ENCODE measurements at places on chromosomes 16 and 17.

DNA sequence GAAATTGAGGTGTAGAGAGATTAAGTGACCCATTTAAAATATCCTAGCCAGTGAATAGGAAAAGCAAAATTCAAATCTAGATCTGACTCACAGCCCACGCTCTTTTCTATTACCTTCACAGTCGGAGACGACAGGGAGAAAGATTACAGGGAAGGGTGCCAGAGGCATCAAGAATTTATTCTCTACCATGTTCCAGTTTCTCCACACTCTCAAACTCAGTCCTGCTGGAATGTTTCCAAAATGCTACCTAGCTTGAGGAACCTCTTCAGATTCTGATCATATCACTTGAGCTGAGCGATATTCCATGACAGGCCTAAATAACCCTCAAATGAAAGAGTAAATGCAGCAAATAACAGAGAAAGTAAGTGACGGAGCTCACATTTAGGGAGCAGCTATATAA is 5.4 kb upstream of the PSMD7 start:
- DNase-seq, result no peak

DNA sequence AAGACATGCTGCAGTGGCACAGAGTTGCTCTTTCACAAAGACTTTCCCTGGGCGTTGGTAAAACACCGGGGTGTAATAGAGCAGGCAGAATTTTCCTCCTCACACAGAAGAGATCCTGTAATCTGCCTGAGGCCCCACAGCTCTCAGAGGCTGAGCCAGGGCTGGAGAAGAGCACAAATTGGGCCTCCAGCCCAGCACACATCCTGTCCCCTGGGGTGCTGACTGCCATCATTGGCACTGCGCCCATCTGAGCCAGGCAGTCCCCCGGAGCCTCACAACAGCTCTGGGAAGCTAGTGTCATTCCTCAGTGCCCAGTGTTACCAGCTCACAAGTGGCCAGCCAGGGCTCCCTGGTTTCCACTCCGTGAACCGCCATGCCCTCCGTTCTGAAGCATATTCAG is 119.4 kb downstream of the SOCS1 start:
- DNase-seq, result no peak

DNA sequence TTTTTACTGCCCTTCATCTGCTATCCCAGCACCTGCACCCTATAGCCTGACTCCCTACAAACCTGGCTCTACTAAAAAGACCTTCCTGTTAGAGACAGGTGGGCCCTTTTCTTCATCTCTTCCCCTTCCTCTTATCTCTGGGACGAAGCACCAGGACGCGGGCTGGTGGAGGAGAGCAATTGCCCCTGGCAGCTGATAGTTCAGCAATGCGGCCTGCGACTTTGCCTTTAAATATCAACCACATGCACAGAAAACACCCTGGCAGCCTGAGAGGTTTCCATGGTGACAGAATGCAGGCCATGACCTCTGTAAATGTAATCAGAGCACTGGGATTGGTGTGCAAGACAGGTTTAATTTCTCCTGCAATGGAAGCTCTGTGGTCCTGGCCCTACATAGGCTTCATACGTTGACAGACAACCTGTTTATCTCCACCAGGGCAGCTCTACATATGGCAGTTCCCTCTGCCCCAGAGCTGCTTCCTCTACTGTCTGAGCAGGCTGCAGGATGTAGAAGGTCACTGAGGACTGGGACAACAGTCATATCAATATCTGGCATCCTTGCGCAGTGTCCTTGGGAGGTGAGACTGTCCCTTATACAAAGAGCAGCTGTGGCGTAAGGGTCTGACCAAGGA is 10.0 kb upstream of the SKAP1 start:
- DNase-seq, result peak; percentile 56

GRCh38 chr16:73016488-73016830 is 31.5 kb downstream of the ZFHX3 start:
- DNase-seq, result no peak
